ENCODE measurements at places on chromosomes 2 and 18.

GRCh38 chr2:182509-183122, 81.2 kb downstream of the SH3YL1 start:
- no peak for DNase-seq

DNA sequence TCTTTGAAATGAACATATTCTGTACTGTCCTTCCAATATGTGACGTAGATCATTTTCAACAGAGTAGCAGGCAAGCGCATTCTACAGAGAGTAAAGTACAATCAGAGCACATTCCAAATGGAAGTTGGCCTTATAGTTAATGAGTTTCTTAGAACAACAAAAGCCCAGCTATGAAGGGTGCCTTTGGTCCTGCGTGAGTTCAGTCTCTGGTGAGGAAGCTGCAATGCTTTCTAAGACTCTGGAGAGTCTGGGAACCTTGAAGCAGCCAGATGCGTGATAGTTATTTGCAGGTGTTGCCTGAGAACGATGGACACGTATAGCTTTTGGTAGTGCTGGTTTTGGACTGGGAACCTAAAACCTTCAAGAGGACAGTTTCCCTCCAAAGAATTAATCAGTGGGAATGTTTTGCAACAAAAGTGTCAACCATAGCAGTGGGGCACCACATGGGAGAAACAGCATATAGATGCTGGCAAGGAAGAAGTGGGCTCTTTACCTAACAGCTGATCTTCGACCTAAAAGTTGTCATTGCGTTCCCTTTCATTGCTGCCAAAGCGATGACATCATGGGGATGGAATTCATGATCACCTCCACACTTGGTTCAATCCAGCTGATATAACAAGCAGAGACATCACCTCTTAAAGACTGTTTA, 9.3 kb upstream of the SNORC start:
- DNase-seq = no peak

- no peak for DNase-seq
Measured at GRCh38 chr2:54204476-54204875, 51.6 kb downstream of the TSPYL6 start.

DNA sequence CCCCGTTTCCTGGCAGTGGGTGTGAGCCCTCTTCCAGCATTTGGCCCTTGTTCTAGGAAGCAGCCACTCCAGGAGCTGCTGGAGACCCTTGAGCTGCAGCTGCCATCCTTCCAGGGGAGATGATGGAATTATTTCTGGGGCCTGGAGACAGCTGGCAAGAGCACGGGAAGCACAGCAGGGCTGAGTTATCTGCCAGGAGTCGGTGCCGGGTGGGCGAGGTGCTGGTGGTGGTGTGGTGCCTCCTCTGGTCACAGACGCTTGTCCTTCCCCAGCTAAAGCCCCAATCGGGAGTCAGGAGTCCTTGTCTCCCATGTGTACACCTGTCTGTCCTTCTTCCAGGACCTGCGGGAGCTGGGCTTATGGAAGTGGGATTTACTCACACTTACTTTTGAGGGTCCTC, 36.0 kb downstream of the DPYSL5 start:
- DNase-seq = no peak

DNA sequence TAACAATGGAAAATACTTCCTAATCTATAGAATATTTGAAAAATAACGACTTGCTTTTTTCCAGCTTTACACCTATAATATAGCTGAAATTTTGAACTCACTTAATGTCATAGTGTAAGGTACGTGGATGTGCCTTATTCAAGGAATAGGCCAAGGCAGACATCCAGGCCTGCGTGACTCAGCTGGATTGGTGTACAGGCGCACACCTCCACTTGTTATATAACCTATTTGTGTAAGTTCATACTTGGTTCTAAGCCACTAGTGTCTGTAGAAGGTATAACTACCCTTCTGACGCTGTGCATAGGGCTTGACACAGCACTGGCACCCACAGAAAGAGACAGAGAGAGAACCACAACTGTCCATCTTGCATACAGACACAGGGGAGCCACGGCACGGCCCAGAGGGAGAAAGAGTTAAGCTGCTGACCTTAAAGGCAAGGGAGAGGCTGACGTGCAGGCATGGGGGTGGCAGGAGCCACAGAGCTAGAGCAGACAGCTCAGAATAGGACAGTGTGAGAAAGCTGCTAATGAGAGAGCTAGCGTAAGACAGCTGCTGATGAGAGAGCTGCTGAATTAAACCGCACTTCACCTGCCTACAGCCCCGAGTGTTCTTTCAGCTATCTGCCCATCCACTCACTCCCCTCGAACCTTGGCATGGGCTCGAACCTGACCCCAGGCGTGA, 16.1 kb downstream of the CCDC178 start:
- no peak for DNase-seq

DNA sequence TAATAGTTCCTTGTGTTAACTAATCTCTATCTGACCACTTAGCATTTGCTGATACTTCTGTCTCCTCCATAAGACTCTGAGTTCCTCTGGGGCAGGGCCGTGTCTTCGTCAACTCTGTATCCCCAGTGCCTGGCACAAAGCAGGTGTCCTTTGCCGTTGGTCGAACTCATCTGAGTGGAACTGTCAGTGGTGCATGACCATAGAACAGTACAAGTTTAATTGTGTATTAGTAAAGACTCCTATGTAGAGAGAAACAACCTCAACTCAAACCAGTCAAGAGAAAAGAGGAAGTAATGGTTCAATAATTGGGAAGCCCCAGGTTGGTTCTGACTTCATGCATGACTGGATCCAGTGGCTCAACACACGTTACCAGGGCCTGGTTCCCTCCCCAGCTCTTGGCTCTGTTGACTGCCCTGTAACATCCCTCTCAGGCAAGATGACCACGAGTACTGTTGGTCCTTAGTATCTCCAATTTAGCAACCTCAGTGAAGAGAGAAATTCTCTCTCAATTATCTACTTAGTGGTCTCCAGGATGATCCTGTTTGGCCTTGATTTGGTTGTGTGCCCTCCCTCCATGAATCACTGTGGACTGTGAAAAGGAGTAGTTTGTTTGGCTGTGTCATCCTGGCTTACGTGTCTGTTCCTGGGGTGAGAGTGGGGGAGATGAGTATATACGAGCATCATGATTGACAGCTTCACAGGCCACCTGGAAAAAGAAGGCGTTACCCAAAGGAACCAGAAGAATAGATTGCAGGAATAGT, 58.5 kb upstream of the MSH6 start:
- no peak for DNase-seq

DNA sequence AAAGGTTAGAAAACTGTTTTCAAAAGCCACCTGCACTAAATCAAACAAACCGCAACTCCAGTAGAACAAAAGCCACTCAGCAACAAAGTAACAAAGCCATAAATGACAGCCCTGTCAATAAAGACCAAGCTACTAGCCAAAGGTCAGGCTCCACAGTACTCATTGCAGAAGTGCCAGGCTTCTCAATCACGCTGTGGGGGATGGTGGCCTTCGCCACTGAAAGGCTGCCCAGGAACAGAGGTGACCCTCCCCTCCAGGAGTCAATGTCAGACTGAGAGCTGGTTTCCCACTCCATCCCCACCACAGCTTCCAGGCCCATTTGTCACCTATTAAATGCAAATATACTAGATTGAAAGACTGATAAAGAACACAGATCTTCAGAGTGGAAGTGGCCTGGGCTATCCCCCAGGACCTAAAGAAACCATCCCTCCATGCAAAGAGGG, 5.9 kb downstream of the ATP8B1 start:
- DNase-seq = peak; percentile 99

DNA sequence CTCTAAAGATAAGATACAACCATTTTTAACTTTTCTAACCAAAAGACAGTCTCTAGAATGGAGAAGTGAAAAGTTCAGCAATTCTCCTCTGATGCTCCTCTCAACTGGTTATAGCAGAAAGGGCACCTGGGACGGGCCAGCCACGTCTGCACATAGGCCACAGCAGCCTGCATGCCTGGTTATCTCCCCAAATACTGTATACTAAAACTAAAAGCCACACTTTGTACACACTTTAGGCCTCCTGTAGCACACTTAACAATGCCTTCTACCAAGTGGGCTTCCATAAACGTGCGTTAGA, 179.1 kb downstream of the ANKRD44 start:
- DNase-seq = no peak

GRCh38 chr18:24446453-24446852, 14.0 kb upstream of the HRH4 start:
- no peak for DNase-seq

DNA sequence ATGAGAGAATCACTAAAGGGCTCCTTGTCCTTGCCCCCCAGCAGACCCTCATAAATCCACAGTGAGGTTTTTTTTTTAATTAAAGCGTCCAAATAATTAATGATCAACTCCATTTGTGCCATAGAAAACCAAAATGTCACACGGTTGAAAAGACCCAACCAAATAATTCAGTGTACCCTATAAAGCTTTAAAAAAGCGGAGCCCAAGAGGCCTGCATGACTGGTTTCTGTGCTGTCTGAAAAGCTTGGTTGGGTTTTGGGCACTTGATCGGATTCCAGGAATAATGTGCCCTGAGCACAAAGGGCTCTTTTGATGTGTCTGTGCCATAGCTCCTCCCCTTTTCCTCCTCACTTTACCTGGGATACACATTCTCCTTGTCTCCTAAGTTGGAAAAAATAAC, 523.2 kb downstream of the TNS1 start:
- no peak for DNase-seq

- no peak for DNase-seq
Measured at GRCh38 chr2:144325086-144325485, 194.8 kb downstream of the ZEB2 start.

DNA sequence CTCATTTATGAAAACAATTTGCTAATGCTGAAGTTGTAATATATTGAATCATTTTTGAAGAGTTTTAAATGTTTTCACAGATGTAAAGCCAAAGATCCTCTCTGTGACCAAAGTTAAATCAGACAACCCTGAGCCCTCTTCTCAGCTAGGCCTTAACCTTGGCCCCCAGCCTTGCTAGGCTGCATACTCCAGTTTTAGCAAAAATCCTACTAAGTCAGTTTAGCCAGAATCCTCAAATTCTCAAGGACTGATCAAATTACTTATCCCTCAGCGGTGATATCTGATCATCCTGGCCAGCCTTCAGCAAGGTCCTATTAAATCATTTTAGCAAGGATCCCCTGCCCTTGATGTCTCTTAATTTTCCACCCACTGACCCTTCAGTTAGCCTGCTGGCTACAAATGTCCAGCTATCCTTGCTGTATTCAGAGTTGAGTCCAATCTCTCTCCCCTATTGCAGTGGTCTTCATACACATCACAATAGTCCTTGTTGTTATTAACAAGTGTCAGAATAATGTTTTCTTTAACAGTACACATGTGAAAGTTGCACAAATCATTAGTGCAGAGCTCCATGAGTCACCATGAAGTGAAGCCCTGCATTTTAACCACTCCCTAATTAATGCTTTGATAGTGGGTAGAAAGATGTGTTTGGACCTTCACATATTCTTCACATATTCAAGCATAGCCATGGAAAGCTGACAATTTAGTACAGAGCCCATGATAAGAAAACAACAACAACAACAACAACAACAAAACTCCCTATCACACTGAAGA, 206.4 kb downstream of the NBAS start:
- no peak for DNase-seq

DNA sequence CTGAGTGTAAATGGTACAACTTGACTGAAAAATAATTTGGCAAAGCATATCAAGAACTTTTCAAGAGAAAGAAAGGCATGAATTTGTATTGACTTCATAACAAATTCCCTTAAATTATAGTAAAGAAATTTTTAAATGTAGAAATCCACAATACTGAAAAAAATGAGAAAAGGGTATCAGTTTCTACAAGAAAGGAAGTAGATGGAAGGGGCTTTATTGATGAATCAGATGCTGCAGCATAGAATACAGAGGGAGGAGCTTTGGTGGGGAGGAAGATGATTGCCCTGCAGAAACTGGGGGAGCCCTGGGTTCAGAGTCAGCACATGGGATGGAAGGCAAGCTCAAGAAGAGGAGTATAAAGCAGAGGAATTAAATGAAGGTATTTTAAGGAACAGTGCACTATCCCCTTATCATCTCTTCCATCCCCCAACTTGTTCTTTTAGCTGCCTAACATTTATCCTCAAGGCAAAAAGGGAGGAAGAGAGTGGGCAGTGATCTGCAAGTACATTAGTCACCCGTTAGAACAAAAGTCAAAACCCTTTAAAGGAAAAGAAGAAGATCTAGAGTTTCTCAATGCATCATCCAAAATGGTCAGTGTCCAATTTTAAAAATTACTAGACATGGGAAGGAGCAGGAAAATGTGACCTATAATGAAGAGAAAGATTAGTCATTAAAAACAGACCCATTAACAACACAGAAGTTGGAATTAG, 77.7 kb downstream of the KCTD18 start:
- DNase-seq = no peak

DNA sequence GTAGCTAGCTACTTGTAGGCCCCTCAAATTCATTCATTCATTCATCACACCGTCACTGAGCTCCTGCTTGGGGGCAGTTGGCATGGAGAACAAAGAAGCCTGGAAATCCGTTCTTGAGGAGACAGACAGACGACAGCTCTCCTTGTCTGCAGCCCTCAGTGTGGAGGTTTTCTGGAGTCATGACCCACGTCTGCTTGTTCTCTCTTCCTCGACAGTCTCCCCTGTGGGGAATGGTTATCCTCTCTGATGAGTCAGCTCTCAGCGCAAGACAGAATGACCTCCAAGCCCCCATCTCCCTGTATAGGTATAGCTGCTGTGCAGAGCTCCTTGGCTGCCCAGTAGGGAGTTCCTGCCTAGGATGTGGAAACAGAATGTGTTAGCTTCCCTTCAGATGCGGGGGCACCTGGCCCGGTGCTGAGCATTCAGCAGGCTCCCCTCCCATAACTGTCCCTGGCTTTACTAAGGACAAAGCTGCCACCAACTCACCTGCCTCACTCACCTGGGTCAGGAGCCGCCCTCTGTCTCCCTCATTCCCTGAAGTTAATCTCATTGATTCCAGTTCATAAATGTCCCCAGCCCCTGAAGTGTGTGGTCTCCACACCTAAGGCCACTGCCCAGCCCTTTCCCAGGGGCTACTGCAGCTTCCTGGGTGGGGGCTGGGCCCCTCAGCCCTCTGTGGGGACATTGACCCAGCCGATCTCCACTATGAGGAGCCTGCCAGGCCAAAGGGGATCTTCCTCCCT, 124.7 kb downstream of the ACKR3 start:
- DNase-seq = no peak

- no peak for DNase-seq
Measured at GRCh38 chr2:45781464-45781811, 130.0 kb downstream of the PRKCE start.

DNA sequence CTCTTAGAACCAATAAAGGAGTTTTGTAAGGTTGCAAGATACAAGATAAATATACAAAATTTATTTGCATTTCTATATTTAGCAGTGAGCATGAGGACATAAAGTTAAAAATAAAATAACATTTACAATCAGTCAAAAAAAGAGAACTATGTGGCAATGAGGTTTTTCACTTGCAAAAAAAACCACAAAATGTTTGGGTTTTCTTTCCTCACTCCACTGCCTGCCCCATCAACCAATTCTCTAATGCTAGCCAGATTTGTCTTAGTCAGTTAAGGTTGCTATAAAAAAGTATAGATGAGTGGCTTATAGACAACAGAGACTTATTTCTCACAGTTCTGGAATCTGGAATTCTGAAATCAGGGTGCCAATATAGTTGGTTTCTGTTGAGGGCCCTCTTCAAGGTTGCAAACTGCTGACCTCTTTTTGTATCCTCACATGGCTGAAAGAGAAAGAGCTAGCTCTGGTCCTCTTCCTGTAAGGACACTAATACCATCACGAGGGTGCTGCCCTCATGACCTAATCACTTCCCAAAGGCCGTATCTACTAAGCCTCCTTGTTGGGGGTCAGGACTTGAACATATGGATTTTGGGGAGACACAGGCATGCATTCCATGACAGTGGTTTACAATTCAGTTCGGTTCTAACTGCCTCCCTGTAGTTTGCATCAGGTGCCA, 566.2 kb downstream of the GALR1 start:
- no peak for DNase-seq

GRCh38 chr2:86235196-86235980, 36.1 kb downstream of the MRPL35 start:
- DNase-seq = no peak
